ENCODE measurements at places on chromosomes 11 and 22.

GRCh38 chr11:28537822-28538221 is 429.6 kb downstream of the METTL15 start:
- no peak for DNase-seq

GRCh38 chr11:72712841-72713240 is 38.6 kb upstream of the PDE2A start:
- DNase-seq, result no peak

DNA sequence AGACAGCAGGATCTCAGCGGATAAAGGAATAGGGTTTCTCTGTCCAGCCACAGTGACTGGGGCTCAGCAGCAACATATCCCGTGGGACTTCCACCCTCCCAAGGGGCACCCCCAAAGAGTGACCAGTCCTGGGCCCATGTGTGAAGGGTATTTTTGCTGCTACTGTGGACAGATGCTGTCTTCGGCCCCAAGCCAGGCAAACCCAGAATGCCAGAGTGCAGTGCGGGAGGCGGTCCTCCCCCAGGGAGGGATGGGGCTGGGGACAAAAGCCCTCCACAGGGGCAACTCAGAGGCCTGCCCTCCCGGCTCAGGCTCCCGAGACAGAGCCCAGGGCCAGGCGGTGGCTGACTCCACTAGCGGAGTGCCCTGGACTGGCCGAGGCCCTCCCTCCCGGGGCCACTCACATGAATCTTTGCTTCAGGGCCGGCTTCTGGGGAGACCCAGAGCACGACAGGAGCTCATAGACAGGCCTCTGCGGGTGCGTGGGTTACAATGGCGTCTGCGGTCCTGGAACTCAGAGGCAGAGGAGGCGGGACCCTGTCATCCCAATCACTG is 34.7 kb upstream of the WNT7B start:
- no peak for DNase-seq

- DNase-seq, result peak; percentile 65
These were observed 36.9 kb upstream of the CLPB start for GRCh38 chr11:72471005-72471898.

Data from CD4-positive, alpha-beta T cell treated with Interleukin-4 for 4 hours (primary cell).